ENCODE measurements at places on chromosomes 2 and 18.

DNA sequence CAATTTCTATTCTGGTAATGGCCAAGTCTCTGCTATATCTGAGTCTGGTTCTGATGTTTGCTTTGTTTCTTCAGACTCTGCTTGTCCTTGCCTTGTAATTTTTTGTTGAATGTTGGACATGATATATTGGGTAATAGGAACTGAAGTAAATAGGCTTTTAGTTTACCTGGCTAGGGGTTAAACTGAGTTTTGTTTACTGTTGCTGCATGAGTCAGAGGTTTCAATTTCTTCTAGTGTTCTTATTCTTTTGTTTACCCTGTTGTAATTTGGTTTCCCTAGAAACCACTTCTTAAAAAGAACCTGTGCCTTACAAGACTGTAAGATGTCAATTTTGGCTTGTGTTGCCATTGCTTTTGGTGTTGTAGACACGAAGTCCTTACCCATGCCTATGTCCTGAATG, 285.0 kb upstream of the KCNH7 start:
- no peak for DNase-seq

DNA sequence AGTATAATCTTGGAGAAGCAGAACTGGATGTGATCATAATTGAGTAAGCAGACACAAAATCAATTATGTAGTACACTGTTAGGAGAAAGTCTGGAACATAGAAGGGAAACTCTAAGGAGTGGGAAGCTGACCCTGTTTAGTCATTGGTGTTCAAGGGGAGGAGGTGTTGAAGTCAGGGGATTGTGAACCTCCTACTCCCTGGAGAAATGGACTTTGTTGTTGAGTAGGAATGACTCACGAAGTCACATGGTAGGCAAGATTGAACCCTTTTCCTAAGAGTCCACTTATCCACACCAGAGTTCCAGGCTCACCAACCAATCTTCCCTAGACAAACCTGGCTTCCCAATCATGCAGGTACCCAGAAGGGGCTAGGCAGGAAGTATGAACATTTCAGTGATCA, 81.0 kb upstream of the BCL11A start:
- DNase-seq, result no peak

GRCh38 chr2:115574667-115575066, 1132.2 kb downstream of the DPP10 start:
- no peak for DNase-seq

DNA sequence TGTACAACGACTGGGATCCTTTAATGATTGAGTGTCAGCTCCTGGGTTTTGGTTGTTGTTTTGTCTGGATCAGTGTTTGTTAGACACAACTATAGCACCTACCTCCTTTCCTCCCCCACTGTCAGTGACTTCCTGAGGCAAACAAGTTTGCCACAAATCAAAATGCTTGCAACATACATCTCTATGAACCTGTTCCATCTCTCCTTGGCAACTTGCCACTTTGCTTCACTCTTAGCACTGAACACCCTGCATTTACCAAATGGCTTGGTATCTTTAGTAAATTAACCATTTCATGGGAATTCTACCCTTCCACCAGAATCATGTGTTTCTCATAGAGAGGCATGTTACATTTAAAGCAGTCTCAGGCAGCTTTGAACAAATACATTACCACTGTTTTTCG, 301.1 kb upstream of the TANK start:
- DNase-seq, result no peak

- no peak for DNase-seq
These were observed 13.8 kb upstream of the MGAT5 start for GRCh38 chr2:134240061-134240460.

GRCh38 chr2:170461889-170462288, 253.2 kb upstream of the SP5 start:
- DNase-seq, result no peak

GRCh38 chr2:9654452-9655100, 23.8 kb upstream of the YWHAQ start:
- no peak for DNase-seq

GRCh38 chr18:47748847-47749599, 181.4 kb downstream of the SMAD2 start:
- DNase-seq, result peak; percentile 63

- DNase-seq, result no peak
These were observed 12.0 kb downstream of the CCDC150 start for GRCh38 chr2:196651387-196652094.

- DNase-seq, result no peak
These were observed 62.1 kb upstream of the NPAS2 start for GRCh38 chr2:100757621-100758394.

DNA sequence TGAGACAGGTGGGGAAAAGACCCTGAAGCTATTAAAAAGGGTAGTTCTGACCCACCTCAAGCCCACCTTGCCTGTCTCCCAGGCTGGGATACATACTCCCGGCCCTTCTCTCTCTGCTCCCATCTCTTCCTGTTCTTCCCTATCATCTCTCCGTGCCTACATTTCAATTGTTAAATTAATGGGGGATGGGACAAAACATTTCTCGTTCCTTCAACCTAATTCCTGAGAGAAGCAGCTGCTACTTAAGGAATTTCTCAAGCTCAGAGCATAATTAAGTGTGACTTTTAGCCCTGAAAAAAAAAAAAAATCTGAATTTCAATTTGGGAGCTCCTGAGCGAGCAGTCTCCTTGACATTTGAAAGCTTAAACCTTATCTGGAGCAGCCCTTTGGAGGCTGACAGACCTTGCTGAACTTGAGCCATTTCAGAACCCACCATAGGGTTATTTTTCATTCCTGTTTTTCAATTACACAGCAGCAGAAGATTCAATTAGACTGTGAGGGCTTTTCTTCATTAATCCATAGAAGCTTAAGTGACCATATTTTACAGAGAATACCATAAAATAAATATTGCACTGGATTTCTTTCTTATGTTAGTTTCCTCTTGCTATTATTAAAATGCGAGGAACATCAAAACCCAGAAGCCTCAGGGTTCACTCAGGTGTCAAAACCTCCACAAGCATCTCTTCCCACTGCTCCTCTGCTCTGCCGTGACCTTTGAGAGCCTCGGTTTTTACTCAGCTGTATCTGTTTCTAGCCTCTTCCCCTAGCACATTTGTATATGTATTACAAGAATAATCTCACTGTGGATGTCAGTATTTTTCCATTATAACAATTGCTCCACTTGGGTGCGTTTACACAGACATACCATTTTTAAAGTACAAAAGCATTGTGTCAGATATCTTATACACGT, 125.7 kb downstream of the B3GNT2 start:
- no peak for DNase-seq

- no peak for DNase-seq
These were observed 565.4 kb downstream of the IRS1 start for GRCh38 chr2:226234187-226234586.

- no peak for DNase-seq
These were observed 265.5 kb upstream of the NCKAP5 start for GRCh38 chr2:133833746-133834145.

DNA sequence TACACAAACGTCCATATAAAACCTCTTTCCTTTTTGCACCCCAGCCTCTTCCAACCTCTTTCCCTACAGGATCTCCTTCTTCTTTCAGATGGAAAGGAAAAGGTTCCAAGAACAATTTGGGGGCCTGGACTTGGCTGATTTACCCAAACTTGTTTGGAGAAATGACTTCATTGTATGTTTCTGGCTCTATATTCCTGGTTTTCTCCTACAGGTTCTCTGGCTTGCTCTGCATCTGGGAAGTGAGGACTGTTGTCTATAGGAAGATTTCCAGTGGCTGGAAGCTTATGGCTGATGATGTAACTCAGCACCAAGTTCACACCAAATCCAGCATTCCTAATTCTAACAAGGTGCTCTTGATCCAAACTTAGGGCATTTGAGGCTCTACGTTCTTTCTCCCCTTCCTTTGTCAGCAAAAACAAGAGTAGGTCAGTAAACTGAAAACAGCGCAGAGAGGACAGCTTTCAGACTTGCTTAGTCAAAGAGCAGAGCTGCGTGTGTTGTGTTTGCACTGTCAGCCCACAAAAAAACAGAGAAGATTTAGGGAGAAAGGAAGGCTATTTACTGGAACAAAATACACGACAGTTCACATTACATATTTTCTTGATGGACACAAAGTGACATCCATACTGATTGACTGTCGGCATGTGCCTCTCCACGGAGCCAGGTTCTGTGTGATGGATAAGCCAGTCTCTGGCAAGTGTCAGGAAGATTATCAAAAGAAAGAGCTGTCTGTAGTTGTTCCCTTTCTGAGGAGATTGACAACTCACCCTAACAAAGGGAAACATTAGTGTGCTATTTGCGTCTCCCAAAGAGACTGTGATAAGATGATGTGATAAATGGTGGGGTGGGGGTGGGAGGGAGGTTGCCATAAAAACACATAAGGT, 39.7 kb downstream of the CDCA7 start:
- no peak for DNase-seq

- no peak for DNase-seq
These were observed 558.3 kb downstream of the KCNJ3 start for GRCh38 chr2:155256803-155257202.

- peak; percentile 45 for DNase-seq
These were observed 50.3 kb upstream of the GREB1L start for GRCh38 chr18:21191596-21192307.

DNA sequence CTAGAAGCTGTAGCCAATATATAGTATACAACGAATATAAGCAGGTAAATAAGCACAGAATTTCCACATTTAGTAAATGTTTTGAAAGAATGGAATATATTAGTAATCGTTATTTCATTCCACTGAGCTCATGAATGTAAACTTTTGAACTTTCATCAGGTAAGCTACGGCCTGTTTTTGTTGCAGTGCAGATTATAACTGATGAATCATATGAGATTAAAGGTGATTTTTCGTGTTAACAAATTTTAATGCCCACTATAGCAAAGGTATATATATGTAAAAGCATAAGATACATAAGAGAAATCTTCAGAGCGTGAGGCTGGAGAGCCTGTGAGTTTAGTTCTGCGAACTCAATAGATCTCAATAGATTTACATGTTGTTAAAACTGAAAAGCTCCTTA, 1.1 kb downstream of the SCYGR1 start:
- DNase-seq, result no peak

DNA sequence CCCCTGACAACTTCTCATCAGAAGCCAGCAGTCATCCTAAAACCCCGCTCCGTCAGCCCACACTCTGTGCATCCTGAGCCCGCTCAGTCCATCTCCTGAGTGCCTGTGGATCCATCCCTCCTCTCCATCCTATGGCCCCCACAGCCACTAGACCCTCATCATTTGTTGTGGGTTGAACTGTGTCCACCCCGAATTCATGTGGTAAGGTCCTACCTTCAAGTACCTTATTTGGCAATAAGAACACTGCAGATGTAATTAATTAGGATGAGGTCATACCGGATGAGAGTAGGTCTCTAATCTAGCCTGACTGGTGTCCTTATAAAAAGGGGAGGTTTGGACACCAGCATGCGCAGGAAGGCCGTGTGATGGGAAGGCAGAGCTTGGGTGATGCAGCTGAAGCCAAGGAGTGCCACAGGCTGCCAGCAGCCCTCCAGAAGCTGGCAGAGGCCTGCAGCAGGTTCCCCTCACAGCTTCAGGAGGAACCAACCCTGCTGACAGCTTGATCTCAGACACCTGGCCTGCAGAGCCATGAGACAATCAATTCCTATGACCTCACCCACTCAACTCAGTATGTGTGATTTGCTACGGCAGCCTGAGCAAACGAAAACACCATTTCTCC, 192.4 kb downstream of the ZBTB7C start:
- DNase-seq, result no peak

- DNase-seq, result no peak
These were observed 70.9 kb upstream of the ST6GAL2 start for GRCh38 chr2:106956879-106957278.

GRCh38 chr18:74390900-74391299, 66.2 kb downstream of the DIPK1C start:
- DNase-seq, result no peak
